Stimulated activated CD4-positive, alpha-beta T cell treated with anti-CD3 and anti-CD28 coated beads, Interleukin-12 subunit alpha, Interleukin-12 subunit beta, amount 100 ng/mL, for 4 hours (primary cell): ENCODE measurements at places on chromosomes 12 and 14.

DNA sequence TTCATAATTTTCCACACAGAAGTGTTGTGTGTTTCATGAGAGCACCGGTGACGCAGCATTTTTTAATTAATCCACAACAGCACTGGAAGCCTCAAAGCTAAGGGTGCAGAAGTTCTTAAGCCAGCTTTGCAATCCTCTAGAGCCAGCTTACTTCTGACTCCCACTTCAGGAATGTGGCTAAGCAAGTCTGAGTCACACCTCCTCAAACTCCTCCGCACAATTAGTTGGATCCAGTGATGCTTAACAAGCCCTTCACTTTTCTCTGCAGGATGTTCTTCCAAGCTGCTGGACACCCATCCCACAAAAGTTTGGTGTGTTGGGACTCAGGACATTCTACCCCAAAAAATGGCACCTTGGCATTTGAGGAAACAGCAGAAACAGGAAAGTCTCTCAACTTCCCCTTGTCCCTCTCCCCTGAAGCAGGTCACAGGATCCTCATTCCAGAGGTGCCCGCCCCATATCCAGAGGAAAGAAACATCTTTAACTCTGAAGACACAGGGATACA lies 210.0 kb downstream of the PPM1H start:
- DNase-seq = no peak

GRCh38 chr12:109872-110271 lies 43.3 kb downstream of the IQSEC3 start:
- DNase-seq = no peak

DNA sequence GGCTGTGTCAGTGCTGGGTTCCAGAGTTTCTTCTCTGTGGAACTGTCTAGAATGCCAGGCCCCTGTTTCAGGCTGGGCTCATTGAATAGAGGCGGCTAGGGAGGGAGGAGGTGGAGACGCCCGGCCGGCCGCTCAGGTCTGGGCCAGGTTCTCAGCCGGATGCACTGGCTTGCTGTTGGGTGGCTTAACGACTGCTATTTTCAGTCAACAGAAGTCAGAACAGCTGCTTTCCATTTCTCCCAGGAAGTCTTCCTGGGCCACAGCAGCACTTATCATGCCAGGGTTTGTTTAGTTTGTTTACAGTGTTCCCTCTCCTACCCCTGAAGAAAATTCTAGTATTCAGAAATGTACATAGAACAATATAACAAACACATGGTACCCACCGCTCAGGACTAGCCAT lies 26.0 kb upstream of the VPS37B start:
- no peak for DNase-seq

DNA sequence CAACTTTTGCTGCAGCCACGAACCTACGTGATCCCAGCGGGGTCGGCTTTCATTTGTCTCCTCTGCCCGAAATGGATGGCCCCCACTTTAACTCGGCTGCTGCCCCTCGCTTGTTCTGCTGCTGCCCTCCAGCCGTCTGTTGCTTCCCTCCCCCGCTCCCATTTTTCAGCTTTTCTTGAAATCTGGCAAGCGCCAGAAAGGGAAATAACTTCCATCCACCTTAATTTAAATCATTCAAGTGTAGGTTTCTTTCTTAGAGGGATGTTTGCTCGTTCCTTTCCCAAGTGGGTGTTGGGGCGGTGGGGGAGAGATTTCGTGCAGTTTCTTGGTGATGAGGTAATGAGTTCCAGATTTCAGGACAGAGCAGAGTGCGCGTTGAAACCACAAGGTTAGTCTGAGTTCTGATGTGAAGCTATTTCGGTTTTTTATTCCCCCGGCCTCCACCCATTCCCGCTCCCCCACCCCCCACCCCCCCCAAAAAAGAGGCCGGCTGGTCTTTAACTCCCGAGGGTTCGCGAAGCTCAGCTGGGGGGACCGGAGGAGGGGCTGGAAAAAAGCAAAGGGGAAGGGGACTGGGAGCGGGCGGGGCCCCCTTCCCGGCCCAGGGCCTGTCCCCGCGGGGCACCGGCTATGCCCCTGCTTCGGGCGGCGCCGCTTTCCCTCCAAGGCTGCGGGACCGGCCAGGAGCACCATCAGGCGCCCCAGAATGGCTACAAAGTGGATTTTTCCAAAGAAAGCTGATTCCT lies 2.2 kb upstream of the ZFP36L1 start:
- DNase-seq = peak; percentile 61

DNA sequence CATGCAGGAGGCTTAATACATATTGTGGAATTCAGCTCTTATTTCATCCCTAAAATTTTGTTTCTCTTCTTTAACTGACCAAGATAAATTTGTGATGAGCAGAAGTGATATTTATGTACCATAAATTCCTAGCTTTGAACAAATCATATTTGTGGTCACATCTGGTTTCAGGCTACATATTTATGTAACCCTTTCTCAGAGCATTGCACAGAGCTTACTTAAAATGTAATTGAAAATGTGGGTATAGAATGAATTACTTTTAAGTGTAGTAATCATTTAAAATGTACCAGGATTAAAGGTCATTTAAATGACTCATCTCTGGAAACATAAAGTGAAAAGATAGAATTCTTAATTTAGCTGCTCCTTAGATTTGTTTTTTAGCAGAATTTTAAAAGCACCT lies 129.9 kb upstream of the FRMD6 start:
- no peak for DNase-seq

DNA sequence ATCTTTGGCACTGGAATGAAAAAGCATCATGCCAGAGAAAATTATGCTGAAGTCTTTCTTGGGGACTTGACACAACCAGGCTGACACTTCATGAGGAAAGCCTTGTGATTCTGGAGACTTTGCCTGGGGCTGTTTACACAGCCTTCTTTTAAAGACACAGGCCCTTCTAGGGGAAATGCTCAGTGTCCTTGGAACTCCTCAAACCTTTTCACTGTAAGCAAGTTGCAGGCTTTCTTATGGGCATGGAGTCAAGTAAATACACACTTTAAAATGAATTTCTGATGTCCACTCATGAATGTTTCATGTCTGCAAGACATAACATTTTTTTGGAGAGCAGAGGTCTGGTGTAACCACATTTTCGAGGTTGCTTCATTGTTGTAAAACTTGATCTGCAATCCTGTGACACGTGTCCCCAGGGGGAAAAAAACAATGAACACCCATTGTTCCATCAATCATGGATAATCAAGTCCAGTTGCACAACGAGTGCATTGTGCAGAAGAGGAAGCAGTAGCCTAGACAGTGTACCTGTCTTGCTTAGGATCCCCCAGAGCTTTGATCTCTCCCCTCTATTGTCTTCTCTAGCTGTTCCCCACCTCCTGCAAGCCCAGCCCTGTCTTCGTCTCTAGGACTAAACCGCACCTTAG lies 155.1 kb upstream of the PRICKLE1 start:
- no peak for DNase-seq

DNA sequence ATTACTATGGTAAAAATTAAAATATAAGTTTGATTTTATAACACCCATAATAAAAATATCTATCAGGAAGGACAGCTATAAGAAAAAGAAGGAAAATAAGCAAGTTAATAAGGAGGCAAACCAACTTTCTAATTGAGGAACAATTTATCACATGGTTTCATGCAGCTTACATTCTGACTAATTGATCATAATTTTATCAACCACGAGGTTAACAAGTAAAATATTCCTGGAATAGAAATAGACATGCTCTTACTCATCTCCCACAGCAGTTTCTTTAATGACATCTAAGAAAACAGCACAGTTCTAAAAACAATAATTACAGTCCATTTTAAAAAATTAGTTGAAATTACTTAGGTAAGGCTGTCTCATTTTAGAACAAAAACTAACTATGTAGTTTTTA lies 130.8 kb upstream of the KRR1 start:
- no peak for DNase-seq

DNA sequence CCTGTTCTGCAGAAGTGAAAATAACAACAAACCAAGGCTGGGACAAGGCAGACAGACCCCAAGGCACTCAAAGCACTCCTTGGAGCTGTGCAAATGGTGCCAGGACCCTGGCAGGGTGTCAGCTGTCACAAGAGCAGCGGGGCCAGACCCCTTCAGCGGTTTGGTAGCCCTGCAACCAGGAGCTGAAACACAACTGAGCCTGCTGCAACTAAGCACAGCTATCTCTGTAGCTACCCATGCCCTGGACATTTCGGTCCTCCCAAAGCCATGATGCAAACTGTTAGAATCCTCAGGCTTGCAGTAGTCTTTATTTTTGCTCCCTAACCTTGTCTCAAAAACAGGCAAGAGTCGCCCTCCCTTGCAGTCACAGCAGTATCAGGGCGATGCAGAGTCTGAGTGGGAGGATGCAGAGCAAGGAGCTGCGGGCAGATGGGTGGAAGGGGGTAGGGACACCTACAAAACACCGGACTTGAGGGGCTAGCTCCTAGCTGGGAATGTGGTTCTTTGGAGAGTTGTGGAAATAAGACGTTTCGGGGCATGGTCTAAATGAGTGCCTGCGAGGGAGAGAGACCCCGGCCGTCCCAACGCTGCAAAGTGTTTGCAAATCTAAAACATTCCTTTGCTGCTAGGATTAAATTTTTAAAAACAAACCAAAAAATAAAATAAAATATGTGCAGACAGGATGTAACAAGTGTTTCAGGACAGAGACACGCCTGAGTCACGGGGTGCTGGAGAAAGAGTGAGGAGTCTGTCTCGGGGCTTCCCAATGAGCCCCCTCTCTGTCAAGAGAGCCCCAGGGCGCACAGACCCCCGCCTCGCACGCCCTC lies 1.0 kb downstream of the NUAK1 start:
- DNase-seq = no peak

GRCh38 chr14:79331830-79332229 lies 879.5 kb downstream of the DIO2 start:
- DNase-seq = no peak

DNA sequence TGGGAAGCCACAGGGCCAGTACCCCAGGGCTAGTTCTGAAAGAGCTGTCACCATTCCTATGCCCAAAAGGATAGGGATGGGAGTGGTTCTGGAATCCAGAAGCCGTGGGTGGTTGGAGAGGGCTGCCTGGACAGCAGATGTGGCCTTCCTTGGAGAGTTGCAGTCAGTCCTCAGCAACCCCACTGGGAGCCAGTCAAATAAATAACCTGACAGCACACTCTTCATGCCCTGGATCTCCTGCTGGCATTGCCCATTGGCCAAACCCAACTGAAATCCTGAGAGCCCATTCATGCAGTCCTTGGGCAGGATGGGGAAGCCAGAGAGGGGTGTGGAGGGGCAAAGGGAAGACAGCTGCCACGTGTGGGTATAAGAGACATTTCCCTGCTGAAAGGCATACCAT lies 128.2 kb downstream of the PTPN11 start:
- DNase-seq = no peak

- no peak for DNase-seq
These were observed 9.7 kb downstream of the PLBD1 start for GRCh38 chr12:14557966-14558365.

- peak; percentile 54 for DNase-seq
These were observed 2.7 kb downstream of the PTHLH start for GRCh38 chr12:27969624-27970400.

DNA sequence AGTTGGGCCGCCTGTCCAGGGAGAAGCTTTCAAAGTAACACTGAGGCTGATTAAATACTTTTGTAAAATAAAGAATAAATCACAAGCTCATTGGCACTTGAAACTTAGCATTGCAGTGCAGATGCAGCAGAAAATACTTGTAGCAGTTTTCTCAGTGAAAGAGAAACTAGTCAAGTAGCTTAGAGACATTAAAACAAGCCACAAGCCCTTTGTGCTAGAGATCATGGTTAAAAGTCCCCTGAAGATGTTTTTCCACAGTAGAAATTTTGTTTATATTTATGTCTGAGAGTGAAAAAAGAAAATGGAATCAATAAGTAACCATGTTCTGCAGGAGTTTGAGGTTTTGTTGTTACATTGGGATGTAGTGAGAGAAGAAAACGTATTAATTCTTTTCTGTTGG lies 5.9 kb downstream of the PSEN1 start:
- no peak for DNase-seq

DNA sequence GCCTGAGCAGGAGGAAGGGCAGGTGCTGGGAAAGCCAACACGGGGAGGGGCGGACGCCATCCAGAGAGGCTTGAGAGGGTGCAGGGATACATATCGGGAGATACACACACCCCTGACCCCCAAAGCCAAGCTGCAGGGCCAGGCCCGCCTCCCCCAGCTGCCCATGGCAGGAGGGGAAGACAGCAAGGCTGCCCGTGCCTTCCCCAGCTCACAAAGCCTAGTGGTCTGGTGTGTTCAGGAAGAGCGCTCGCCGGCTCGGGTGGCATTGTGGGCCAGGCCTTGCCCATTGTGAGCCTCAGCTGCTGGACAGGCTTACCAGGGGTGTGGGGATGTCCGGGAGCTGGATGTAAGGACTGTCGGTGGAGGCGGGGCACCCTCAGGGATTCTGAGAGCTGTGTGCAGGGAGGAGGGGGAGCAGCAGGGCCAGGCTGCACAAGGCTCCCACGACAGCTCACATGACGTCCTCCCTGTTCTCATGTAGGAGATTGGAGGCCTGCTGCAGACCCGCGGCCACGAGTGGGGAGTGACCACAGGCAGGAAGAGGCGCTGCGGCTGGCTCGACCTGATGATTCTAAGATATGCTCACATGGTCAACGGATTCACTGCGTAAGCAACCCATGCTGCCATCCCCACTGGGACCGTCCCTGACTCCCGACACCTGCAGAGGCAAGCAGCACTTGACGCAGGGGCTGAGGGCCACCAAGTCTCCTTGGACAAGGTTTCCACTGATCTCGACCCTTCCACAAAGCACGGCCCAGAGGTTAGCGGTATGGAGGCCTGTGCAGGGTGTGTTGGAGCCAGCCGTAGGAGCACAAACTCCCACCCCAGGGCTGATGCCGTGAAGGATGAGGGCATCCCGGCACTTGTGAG lies 10.1 kb upstream of the SIVA1 start:
- DNase-seq = no peak

DNA sequence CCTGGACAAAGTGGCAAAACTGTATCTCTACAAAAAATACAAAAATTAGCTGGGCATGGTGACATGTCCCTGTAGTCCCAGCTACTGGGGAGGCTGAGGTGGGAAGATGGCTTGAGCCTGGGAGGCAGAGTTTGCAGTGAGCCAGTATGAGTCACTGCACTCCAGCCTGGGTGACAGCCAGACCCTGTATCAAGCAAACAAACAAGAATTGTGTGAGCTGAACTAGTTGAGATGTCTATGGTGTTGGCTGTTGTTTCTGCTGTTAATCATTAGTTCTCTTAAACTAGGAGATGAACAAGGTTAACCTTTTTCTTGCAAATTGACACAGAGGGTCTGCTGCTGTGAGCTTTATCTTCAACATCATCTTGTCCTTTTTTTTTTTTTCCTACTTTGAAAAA lies 23.6 kb downstream of the RASSF3 start:
- DNase-seq = no peak

DNA sequence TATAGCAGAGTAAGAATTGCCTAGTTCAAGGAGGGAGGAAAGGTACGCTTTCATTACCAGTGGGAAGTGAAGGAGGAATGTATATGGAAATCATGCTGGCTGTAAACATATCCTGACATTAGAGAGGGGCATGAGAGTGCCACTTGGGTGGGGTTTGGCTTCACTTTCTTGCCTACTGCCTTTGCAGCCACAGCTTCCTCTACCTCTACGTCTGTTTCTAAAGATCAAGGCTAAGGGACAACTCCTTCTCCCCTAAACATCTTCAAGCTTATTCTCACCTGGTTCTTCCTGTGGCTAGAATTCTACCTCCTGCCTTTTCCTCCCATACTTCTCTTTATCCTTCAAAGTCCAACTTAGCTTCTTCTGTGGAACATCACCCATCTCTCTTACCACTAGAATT lies 58.0 kb downstream of the SUSD6 start:
- no peak for DNase-seq

GRCh38 chr14:65000898-65001591 lies 14.3 kb downstream of the FNTB start:
- DNase-seq = no peak
